NCI-H446 treated with DMSO at 0.1 percent for 48 hours (cell line): ENCODE measurements at places on chromosomes 6 and 20.

GRCh38 chr20:36471885-36472636 lies 69.3 kb upstream of the MYL9 start:
- DNase-seq, result no peak

- no peak for DNase-seq
These were observed 17.9 kb upstream of the MOCS1 start for GRCh38 chr6:39952167-39952566.

DNA sequence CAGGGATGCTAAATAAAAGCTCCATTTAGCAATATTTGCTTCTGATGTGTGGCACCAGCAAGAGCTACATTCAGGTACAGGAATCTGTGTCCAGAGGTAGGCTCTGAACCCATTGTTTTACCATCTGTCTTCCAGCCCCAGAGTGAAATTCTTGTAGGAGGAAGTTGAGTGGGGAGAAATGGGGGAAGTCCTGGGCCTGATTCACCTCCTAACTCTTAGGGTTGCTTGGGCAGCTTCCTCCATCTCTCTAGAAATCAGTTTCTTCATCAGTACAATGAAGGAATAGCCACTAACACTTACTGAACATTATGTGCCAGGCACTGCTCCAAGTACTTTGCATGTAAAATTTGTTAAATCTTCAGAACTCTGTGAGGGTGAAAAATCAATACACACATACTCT lies 35.1 kb upstream of the TSPYL1 start:
- DNase-seq, result no peak

GRCh38 chr6:21804941-21805610 lies 211.5 kb downstream of the SOX4 start:
- no peak for DNase-seq

DNA sequence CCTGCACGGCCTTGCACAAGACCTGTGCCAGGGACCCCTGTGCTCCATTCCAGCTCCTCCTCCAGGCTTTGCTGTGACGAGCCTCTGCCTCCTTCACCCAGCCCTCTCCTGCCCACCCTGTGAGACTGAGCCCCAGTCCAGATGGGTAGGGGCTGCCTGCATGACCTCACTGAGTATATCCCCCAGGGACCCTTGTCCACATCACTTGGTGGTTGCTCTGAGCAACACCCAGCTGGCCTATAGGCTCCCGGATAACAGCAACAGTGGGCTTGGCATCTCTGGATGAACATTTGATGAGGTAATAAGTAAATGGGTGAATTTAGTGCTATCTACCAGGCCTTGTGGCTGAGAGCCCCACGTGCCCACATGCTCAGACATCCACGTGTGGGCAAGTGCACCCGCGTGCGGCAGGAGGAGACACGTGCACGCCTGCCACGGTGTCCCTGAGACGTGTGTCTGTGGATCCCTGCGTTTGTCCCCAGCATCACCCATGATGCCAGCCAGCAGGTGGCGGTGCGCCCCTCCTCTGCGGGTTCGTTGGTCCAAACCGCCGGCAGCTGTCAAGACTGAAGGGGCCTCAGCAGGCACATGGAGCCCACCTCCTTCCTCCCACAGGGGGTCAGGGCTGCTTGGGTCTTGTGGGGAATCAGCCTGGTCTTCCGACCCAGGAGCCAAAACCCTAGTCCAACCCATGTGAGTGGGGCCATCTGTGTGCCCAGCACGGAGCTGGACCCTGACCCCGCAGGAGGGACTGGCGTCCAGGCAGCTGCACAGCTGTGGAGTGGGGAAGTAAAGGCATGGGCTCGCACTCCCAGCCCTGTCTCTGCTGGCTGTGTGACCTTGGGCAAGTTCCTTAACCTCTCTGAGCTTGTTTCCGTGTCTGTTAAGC lies 45.9 kb downstream of the FGD2 start:
- peak; percentile 28 for DNase-seq

- DNase-seq, result no peak
These were observed 13.0 kb downstream of the REM1 start for GRCh38 chr20:31488115-31488514.

DNA sequence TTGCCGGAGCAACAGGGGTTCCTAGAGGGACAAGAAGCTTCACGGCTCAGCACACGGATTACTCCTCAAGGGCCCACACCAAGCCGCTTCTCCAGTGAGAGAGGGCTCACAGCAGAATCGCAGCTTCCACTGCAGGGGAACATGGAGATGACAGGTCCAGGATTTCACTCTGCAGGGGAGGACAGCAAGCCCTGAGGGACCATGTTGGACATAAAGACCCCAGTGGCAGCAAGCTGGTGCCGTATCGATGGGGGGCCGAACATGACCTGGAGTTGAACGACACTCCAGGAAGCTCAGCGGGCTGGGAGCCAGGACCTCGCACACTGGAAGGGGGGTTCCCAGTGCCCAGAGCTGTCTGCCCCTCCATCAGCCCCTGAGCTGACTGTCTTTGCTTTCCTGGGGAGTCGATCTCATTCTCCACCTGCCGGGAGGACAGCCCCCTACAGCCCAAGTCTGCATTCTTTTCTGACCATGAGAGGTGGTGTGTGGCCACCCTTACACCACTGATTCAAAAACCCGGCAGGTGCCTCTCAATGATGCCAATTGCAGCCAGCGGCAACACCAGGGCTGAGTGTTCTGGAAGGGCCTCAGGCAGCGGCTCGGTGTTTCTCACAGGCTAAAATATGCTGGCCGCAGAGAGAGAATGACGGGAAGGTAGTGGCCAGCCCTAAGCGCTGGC lies 194.5 kb upstream of the CDH4 start:
- DNase-seq, result no peak

DNA sequence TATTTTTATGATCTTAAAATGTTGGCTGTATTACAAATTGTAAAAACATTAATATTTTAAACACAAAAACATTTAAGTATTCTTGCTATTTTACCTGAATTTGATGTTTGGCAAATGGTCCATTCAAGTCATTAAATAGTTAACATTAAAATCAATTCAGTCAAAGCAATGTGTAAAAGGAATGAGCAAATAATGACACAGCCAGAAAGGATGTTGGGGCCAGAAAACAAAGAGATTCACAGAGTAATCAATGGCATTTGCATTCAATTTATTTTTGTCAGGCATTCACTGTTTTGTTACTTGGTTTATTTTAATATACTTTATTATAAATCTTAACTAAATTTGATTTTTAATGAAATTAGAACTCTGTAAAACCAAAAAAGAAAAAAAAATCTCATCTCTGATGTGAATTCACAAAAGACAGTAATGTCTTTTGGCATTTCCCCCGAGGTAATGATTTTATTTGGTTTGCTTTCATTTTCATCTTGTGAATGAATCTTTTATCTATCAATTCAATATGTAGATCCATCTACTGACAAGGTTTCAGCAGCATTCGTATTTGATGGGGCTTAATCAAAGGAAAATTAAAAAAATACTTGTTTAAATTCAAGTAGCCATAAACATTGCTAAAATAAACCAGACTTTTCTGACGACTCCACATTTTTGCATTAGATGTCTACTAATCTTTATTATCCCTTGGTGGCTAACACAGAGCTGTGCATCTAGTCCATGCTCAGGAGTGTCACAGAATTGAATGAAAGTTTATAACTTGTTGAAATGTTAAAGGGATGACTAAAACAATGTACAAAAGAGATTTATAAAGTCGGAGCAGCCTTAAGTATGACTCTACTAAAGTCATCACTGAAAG lies 866.7 kb upstream of the GJE1 start:
- no peak for DNase-seq

DNA sequence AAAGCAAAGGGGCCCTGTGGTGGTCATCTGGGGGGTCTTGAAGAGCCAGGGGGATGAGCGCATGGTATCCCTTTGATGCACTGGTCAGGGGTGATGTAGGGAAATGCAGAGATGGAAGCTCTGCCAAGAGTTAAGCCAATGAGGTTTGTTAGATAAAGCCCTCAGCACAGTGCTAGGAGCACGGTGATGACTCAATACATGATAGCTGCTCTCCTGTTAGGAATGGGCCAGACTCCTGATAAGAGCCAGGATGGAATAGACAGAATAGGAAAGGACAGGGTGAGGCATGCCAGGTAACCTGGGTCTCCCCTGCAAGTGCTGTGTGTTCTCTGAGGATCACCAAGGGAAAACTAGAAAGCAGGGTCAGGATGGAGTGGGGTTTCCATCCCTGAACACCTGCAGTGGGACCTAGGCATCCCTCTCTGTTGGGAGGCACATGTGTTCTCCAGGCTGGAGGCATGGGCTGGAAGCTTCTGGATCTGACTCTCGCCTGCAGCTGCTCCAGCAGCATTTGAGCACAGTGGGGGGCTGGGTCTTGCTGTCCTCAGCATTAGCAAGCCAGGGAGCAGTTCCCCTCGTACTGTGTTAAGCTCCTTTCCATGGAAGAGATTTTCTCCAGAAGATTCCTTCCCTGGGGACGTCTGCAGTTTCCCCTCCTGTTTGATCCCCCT lies 71.8 kb upstream of the TIAM2 start:
- DNase-seq, result no peak

DNA sequence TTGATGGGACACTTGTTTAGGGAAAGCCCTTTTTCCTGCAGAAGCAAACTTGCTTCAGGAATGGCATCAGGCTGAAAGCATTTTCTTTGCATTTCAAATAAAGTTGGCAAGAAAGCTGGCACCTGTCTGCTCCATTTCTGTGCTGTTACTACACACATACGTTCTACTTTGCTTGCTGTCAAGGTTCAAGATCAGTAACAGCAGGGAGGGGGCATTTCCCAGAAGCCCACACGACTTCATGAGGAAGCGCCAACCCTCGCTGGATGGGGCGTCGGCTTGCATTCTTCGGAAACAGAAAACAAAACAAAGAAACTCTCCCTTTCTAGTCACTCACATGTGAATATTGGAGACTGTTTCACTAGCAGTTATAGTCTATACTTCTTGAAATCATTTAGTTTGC lies 46.4 kb downstream of the AKAP12 start:
- no peak for DNase-seq

DNA sequence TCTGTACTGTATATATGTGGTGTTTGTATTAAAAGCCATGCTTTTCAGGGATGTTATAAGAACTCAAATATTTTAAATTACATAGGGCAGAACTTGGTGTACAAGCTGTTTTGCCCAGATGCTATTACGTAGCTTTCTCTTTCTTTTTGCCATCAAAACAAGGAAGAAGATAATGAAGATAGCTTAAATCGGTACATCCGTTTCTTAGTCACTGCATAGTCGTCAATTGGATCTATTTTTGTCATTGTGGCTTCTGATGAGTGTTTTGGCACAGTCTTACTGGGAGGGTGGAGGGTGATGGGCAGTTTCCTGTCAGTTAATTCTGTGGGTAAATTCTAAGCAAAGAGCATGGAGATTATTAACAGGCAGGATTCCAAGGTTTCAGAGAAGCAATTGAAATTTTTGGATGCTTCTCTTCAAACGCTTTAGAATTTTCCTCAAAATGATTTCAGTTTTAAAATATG lies 649.1 kb upstream of the GJE1 start:
- DNase-seq, result peak; percentile 54

- DNase-seq, result no peak
These were observed 111.0 kb upstream of the TFAP2D start for GRCh38 chr6:50602292-50602691.

GRCh38 chr6:119454714-119455113 lies 105.2 kb upstream of the MAN1A1 start:
- no peak for DNase-seq

DNA sequence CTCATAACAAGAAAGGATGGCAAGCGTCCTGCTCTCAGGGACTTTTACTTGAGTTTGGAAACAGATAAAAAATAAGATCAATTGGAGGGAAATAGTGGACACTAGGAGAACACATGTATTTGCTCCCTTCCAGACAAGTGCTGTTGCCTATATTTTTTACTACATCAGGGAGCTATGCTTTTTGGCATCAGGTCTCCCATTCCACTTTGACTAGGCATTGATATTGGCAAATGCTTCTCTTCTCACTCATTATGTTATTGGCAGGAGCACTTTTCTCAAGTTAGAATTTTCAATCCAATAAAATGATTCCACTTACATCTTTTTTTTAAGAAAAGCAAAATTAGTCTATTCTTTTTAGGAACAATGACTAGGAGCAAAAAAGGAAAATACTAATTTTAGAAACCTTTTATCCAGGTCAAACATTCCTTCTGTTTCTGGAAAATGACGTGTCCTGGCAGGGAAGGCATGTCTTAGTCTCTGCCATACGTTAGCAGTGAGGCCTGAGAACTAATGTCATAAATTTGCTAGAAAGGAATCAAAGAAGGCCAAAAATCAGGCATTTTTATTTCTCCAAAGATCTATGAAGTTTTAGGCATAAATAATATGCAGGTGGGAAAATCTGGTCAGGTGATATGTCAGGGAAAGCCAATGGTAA lies 21.4 kb downstream of the BCAS1 start:
- DNase-seq, result no peak

DNA sequence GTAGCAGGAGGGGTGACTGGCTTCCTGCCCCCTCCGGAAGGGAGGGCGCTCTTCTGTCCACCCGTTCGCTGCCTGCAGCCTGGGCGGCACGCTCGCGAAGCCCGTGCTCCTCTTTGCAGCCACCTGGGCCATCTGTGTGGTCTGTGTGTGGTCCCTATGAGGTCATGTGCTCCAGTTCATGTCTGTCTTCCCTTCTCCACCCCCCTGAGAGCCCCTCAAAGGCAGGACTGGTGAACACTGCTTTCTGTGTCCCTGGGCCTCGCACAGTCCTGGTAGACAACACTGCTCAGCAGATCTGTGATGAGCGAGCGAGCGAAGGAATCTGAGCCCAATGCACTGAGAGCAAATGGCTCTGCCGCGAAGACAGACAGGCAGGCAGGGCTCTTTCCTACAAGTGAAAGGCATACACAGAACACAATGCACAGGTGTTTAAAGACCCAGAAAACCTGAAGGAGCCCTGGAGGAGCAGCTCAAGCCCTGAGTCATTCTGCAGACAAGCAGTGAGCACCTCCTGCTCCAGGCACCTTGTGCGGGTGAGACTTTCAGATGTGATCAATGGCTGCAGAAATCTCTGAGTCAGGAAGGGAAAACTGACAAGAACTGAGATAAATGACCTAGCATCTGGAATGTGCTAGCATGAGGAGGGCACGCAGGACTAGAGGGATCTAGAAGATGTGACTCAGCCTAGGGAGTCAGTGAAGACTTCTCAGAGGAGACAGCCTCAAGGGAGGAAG lies 27.1 kb downstream of the PPP1R3G start:
- no peak for DNase-seq

- DNase-seq, result no peak
These were observed 12.4 kb downstream of the SLC22A23 start for GRCh38 chr6:3444276-3445088.

GRCh38 chr6:130843575-130844320 lies 16.5 kb downstream of the SMLR1 start:
- no peak for DNase-seq

GRCh38 chr20:45611054-45611453 lies 18.5 kb upstream of the WFDC10A start:
- DNase-seq, result no peak

DNA sequence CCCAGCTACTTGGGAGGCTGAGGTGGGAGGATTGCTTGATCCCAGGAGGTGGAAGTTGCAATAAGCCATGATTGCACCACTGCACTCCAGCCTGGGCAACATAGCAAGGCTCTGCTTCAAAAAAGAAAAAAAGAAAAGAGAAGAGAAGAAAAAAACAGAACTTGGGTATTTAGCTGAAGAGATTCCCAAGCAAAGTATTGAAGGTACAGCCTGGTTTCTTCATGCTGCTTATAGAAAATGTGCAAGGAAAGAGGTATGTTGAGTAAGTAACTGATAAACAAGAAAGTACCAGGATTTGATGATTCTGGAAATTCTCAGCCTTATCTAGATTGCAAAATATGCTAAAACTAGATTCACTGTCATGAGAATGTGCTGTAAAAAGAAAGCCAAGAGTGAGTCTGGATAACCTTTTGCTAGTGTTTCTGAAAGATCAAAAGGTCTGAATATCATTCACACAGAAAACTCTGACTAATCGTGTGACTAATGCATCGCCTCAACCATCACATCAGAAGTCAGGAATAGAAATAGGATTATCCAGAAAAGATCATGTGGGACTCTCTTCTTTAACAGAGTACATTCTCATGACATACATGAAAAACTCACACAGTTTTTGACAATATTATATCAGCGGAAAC lies 32.4 kb upstream of the NOP56 start:
- DNase-seq, result no peak
